Epithelial cell of alveolus of lung (primary cell): ENCODE measurements at places on chromosomes 2 and 18. TPM values are rescaled to one million over a fixed set of nuclear protein-coding genes. Genes with fewer than 3 reads are reported as not detected.

RNU2-63P gene
- not detected in 2 replicates for total RNA-seq

CXCR1 gene
- not detected in 2 replicates for total RNA-seq

DLX1 gene
- not detected in 2 replicates for total RNA-seq

CCL20 gene
- 0.88 and 14.0 TPM in 2 replicates for total RNA-seq

SLC5A7 gene
- total RNA-seq = not detected in 2 replicates

NRBP1 gene
- 67.0 and 109 TPM in 2 replicates for total RNA-seq

SNORC gene
- total RNA-seq = 0.26 and 6.8 TPM in 2 replicates

DSG4 gene
- not detected in 2 replicates for total RNA-seq

BOLL gene
- total RNA-seq = 0.08 TPM in 1 of 2 replicates, not detected in the other

ARHGAP28 gene
- 5.3 and 33.8 TPM in 2 replicates for total RNA-seq

IL37 gene
- total RNA-seq = not detected in 2 replicates

FSHR gene
- total RNA-seq = not detected in 2 replicates

RFX8 gene
- total RNA-seq = 0.16 and 3.5 TPM in 2 replicates

RIT2 gene
- total RNA-seq = not detected in 2 replicates

PSMD1 gene
- total RNA-seq = 43.2 and 86.0 TPM in 2 replicates

FOXI3 gene
- total RNA-seq = not detected in 2 replicates

FIGN gene
- total RNA-seq = 1.0 and 5.3 TPM in 2 replicates

TUBA3E gene
- total RNA-seq = not detected in 2 replicates

SCYGR4 gene
- total RNA-seq = not detected in 2 replicates

PSTPIP2 gene
- total RNA-seq = 3.3 and 11.2 TPM in 2 replicates

TTN gene
- under 0.01 and 2.4 TPM in 2 replicates for total RNA-seq

CPLX4 gene
- not detected in 2 replicates for total RNA-seq

TFCP2L1 gene
- total RNA-seq = 0.13 and 0.16 TPM in 2 replicates

TLX2 gene
- not detected in 2 replicates for total RNA-seq

IL36RN gene
- total RNA-seq = not detected in 2 replicates

FBXO11 gene
- total RNA-seq = 29.6 and 45.1 TPM in 2 replicates

HOXD12 gene
- not detected in 2 replicates for total RNA-seq

FASTKD1 gene
- 5.8 and 13.2 TPM in 2 replicates for total RNA-seq

SPP2 gene
- not detected in 2 replicates for total RNA-seq

C2orf81 gene
- 0.72 and 2.1 TPM in 2 replicates for total RNA-seq

ESPNL gene
- total RNA-seq = 0.39 and 2.9 TPM in 2 replicates

ST6GAL2 gene
- total RNA-seq = 0.08 and 1.9 TPM in 2 replicates

ERCC3 gene
- total RNA-seq = 22.2 and 25.6 TPM in 2 replicates

RAB6C gene
- under 0.01 TPM in 1 of 2 replicates, not detected in the other for total RNA-seq

ACMSD gene
- total RNA-seq = not detected in 2 replicates

RTP5 gene
- not detected in 2 replicates for total RNA-seq

SP140 gene
- 0.39 TPM in 1 of 2 replicates, not detected in the other for total RNA-seq

RAB1A gene
- 92.2 and 95.6 TPM in 2 replicates for total RNA-seq

SH2D6 gene
- total RNA-seq = 0.13 TPM in 1 of 2 replicates, not detected in the other

CLEC4F gene
- total RNA-seq = not detected in 2 replicates

NETO1 gene
- total RNA-seq = not detected in 2 replicates

SERPINB3 gene
- under 0.01 TPM in 1 of 2 replicates, not detected in the other for total RNA-seq

TEKT4 gene
- not detected in 2 replicates for total RNA-seq

TOGARAM2 gene
- 0.13 TPM in 1 of 2 replicates, not detected in the other for total RNA-seq

GCG gene
- total RNA-seq = not detected in 2 replicates

NAPG gene
- 19.2 and 21.9 TPM in 2 replicates for total RNA-seq

SPDYA gene
- 0.13 TPM in 1 of 2 replicates, not detected in the other for total RNA-seq
